ENCODE measurements at places on chromosomes 5 and 9.

GRCh38 chr5:108016101-108016500 is 345.4 kb upstream of the EFNA5 start:
- no peak for DNase-seq

DNA sequence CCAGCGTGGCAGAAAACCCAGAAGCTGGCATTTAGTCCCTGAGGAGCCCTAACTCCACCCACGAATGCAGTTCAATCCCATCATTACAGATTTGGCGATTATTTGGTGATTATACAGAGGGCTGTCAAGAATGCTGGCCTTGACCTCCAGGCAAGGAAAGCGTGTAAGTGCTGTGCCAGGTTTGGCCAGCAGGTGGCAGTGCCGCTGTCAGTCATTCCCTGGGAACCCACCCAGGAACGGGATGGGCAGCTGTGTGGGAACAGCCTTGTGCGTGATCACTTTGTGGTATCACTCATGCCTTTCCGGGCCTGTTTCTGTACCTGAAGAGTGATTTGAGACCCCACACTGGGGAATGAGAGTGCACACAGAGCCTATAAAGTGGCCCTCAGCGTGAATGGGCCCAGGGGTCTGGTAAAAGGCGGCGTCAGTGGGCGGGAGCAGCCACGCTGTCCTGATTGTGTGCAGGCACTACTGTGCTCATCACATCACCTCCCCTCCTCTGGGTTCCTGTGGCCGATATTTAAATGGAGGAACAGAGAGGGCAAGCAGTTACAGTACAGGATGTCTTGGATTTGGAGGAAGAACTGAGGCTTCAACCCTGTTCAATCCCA is 215.6 kb downstream of the ROR2 start:
- peak; percentile 29 for DNase-seq

- DNase-seq = no peak
Observed at GRCh38 chr5:9139344-9139743, 406.5 kb downstream of the SEMA5A start.

- DNase-seq = no peak
Observed at GRCh38 chr5:96350678-96351077, 82.4 kb downstream of the PCSK1 start.

GRCh38 chr5:856531-857425 is 6.0 kb upstream of the ZDHHC11 start:
- no peak for DNase-seq

- no peak for DNase-seq
Observed at GRCh38 chr5:87120518-87121303, 147.0 kb upstream of the RASA1 start.

DNA sequence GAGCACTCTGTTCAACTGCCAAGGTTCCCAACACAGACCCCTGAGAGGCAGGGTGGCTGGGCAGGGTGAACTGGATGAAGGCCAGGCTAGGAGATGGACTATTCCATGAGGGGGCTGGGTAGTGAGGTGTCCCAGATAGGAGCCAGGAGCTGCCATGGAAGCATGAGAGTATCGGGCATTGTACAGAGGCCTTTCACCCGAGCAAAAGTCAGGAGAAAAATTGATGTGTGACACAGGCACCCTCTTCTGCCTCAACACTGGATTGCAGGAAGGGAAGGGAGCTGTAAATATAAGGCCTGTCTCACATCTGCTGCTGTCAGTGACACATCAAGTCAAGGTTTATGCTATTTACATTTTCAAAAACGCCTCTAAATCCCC is 74.6 kb downstream of the UBAP1 start:
- DNase-seq = no peak

- no peak for DNase-seq
Observed at GRCh38 chr9:120454467-120454866, 125.5 kb downstream of the CDK5RAP2 start.

DNA sequence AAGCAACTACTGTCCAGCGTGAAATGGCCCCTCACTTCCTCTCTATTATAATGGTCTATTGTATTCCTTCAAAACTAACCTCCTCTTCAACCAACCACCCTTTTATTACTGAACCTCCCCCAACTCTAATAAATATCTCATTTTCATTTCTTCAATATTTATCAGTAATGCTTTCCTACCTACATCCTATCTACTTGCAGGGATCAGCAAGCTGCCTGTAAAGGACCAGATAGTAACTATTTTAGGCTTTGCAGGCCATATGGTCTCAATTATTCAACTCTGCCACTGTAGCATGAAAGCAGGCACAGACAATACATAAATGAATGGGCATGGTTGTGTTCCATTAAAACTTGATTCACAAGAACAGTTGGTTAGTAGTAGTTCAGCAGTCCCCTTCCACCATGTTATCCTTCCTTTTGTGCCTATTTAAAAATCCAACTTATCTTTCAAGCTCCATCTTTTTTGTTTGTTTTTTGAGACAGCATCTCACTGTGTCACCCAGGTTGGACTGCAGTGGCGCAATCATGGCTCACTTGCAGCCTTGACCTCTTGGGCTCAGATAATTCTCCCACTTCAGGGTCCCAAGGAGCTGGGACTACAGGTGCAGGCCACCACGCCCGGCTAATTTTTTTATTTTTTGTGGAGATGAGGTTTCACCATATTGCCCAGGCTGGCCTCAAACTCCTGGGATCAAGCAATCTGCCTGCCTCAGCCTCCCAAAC is 45.8 kb downstream of the PCDHGC5 start:
- DNase-seq = no peak

DNA sequence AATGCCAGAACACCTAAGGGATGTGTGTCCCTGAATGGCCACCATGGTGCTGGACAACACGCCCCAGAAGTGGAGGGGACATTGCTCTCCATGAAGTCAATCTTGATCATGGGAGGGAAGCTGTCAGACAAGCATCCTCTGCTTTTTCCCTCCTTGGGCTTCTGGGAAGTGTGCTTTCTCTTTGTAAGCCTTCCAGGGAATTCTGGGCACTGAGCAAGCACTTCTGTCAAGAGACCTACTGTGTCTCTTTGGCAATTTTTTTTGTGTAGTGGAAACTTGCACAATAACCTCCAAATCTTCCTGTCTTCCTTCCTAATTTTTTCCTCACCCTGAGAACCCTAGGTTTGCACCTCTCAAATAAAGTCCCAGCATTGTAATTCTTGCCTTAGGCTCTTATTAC is 132.0 kb downstream of the SEC61B start:
- DNase-seq = no peak

DNA sequence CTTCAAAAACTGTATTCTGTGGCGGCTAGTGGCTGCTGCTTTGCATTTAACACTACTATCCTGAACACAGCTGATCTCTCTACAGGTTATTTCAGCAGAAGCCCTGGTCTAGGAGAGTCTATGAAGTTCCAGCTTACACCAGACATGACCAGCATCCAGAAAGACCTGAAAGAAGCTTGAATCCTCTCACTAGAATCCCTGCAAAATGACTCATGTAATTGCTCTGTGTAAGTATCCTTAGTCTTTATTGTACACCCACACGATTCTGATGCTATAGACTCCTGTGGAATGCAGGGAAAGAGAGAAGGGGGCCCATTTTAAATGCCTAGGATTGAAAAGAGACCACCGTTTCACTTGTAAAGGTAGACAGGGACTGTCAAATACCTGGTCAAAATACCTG is 859 bp upstream of the GRIA1 start:
- DNase-seq = no peak

DNA sequence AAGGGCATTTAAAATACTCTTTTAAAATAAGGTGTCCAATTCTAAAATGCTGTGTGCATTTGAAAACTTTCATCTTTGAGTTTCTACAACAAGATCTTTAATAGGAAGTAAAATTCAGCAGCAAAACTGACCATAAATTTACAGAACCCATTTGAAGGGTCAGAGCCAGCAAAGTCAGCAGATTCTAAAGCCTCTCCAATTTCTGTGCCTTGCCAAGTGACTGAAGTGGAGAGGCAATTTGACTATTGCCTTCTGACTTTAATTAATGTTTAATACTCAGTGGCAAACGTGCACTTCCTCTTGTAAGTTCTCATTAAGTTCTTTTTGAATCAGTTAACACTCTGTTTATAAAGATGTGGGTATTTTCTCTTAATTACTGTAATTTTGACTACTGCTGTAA is 155.2 kb downstream of the BAAT start:
- no peak for DNase-seq

DNA sequence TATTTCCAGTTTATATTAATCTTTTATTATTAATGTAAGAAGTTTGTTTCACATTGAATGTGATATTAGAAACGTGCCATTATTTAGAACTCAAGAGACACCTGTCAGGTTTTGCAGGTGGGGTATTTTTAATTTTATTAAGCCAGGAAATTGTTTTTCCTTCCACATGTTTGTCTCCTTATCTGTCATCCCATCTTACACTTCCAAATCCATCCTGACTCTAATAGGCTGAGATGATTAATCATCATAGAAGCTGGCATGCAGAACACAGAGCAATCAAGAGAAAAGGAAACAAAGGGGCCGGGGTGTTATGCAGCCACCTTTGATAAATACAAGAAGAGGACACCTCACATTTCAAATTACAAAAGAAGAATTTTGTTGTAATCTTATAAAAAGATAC is 506.5 kb downstream of the ISL1 start:
- no peak for DNase-seq

DNA sequence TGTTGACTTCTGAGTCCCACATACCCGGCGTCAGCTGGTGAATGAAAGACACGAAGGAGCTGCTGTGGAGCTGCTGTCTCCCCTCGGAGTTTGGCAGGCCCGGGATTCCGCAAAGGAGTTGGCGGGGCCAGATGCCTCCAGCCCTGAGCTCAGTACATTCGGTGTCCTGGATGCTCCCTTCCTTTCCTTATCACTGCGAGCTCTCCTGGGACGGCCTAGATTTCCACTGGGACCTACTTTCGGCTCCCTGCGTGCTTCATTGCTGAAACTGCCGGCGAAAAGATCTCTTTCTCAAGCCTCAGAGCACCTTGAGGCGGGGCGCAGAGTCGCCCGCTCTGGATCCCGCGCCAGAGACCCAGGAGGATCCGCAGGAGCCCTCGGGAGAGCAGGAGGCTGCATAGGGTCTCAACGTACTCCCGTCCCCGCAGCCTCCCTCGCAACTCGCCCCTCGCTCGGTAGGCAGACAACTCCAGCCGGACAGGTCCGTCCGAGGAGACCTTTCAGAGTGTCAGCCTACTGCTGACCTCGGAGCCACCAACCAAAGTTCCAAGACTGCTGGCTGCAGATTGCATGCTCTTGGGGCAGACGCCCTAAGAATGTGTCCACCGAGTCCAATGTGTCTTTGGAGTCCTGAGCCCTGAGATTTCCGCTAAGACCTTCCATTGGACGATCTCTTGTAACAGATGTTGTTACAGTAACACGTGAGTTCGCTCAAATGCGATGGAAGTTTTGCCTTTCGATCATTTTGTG is 6.1 kb downstream of the ANXA2R start:
- DNase-seq = no peak

GRCh38 chr9:110007477-110008270 is 200.3 kb downstream of the C9orf152 start:
- DNase-seq = no peak

- no peak for DNase-seq
Observed at GRCh38 chr5:142821733-142822487, 51.7 kb downstream of the ARHGAP26 start.

GRCh38 chr5:95827892-95828246 is 5.3 kb upstream of the GLRX start:
- DNase-seq = no peak

DNA sequence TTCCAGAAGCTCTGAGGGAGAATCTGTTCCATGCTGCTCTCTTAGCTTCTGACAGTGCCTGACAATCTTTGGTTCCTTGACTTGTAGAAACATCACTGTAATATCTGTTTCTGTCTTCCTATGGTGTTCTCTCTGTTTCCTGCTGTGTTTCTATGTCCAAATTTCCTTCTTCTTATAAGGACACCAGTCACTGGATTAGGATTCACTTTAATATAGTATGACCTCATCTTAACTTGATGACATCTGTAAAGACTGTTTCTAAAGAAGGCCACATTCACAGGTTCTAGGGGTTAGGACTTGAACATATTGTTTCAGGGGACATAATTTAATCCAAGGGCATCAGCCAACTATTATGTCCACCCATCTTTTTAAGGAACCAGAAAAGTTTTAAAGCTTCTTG is 265.6 kb downstream of the ZSWIM6 start:
- no peak for DNase-seq

DNA sequence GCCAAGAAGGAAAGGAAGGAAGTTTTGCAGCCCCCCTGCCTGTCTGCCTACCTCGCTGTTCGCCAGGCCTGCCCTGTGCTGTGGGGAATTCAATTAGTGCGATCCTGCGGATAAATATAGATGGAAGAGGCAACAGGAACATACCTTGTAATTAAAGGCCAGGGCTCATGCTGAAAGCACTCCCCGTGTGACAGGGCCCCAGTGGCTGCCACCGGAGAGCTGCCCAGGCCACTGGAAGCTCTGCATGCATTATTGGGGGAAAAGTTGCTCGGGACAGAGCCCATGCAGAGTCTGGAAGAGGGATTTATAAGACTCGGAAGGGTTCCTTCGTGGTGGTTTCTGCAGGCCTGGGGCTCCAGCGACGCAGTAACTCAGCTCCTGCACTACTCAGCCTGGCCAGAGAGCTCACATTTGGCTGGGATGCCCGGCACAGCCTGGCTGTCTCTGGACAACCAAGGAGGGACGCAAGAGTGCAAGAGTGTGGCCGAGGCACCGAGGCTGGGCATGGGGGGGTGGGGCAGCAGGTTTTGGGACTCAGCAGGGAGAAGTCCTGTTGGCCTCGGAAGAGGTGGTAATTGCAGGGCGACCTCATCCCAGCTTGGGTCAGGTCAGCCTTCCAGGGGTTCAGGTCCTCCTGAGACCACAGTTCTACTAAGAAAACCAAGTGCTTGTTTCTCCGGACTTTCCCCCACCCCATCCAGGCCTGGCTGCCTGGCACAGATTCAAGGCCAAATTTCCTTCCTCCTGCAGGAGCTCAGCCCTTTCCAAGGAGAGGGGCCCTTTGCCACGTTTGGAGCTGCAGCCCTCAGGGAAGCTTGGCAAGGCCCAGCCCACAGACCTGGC is 68.1 kb upstream of the GGTA1 start:
- DNase-seq = no peak

- no peak for DNase-seq
Observed at GRCh38 chr5:164998590-164998989, 1493.2 kb downstream of the MAT2B start.

- no peak for DNase-seq
Observed at GRCh38 chr5:23457780-23458179, 49.6 kb upstream of the PRDM9 start.

DNA sequence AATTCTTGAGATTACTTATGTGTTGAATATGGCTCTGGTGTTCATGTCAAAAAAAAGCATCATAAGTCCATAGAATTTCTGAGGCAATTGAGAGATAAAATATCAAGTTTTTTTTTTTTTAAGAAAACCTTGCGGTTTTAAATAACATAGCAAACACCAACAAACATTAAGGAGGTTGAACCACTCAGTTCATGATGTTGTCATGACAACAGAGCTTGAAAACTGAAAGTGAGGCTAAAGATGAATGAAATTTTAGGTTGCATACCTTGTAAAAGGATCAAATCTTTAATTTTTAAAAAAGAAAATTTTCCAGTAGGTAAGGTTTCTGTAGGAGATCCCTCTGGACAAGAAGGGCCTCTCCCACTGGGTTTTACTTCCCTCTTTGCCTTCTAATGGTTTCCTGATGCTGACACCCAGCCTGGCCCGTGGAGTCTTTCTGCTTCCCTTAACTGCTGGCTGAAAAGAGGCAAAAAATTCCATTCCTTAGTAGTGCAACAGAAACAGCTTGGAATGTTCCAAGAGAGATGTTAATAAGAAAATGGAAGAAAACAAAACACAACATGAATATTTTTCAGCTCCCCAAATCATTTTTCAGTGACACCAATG is 60.0 kb upstream of the FER start:
- DNase-seq = no peak
